Body of pancreas (tissue), 4 donors: ENCODE measurements at places on chromosomes 5 and 9.

DNA sequence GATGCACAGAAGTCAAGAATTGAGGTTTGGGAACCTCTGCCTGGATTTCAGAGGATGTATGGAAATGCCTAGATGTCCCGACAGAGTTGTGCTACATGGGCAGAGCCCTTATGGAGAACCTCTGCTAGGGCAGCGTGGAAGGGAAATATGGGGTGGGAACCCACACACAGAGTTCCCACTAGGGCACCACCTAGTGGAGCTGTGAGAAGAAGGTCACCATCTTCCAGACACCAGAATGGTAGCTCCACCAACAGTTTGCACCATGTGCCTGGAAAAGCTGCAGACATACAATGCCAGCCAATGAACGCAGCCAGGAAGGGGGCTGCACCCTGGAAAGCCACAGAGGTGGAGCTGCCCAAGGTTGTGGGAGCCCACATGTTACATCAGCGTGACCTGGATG lies 104.5 kb downstream of the STK32A start:
- DNase-seq = no peak

DNA sequence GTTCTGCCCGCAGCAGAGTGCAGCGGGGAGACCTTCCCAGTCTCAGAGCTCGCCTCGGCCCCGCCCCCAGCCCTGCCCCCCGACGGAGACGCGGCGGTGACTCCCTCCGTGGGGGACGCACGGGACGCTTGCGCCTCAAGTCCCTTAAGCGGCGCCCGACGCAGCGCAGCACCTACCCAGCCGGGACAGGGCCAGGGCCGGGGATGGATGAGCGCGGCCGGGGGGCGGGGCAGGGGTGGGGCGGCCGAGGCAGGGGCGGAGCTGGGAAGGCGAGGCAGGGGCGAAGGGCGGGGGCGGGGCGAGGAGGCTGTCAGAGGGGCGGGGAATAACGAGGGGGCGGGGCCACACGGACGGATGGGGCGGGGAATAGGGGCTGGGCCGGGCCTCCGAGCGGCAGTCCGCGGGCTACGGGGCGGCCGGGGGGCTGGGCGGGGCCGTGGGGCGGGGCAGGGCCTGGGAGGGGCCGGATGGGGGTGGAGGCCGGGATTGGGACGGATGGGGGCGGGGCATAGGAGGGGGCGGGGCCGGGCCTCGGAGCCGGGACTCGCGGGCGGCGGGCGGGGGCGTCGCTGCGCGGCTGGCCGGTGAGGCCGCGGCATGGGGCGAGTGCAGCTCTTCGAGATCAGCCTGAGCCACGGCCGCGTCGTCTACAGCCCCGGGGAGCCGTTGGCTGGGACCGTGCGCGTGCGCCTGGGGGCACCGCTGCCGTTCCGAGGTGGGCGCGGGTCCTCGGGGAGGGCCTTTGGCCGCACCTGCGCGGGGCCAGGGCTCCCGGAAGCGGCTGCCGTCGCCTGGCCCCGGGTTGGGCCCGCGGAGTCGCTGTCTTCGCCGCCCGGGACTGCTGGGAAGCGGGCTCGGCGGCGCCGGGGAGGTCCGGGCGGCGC lies at the start of gene ARRDC1:
Gene ARRDC1, plus strand, starts transcription at position 566 of the 884 bp plus-strand sequence. Its CDS starts 32 bp downstream, at position 598.
- peak; percentile 96 for DNase-seq

DNA sequence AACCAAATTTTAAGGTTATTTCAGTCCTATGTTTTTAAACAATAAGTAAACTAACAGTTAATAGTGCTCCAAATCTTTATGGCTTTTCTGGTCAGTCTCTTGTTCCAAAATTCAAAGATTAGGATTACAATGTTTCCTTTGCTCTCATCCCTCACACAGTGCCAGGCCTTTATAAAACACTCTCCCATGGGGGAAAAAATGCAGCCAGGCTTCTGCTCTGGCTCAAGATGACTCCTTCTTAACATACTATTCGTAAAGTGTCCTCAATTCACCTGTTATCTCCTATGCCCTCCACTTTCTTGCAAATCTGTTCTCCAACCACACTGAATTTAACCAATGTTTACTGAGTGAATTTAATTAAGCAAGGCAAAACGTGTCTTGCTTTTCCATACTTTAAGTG lies 1.4 kb downstream of the CEP120 start:
- no peak for DNase-seq

DNA sequence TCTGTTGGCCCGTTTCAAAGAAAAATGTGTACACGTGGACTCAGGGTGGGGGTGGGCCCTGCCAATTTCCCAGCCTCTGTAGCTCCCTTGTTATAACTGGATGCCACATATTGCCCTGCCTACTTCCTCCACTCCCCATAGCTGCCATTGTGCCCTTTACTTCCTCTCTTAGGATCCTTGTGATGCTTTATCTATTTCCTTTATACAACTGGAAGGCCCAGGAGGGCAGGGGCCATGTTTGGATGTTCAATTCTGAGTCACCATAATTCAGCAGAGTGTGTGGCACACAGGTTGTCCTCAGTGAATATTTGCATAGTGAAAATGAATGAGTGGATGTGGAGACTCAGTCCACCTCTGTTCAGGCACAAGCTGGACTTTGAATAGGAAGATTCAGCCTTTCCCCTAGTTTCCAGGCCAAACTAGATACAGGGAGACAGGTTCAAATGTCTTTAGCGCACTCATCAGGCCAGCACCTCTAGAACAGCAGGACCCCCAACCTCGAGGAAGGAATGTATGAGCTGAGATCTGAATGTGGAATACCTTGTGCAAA lies 10.6 kb upstream of the FEM1C start:
- no peak for DNase-seq

- DNase-seq = no peak
These were observed 266.1 kb upstream of the RIOK2 start for GRCh38 chr5:97449172-97449571.

DNA sequence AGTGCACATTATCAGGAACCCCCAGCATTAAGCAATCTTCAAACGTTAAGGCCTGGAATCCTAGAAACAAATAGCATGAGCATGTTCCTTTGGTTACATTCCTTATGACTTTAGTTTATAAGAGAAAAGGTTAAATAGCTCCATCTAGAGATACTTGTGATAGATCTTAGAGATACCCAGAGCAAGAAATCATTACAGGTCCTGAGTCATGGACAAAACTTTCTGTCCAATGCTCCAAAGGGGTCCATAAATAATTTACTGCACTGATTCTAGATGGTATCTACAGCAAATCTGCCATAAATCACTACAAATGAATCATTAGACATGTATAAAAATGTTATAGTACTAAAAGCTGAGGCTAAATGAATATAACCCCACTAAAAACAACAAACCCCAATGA lies 139.6 kb downstream of the HTR1A start:
- DNase-seq = no peak

- DNase-seq = peak; percentile 93
These were observed 10.6 kb upstream of the CXXC5 start for GRCh38 chr5:139637438-139638089.

- no peak for DNase-seq
These were observed 11.2 kb downstream of the CDKN2A start for GRCh38 chr9:21982861-21983560.

GRCh38 chr5:5788793-5789192 lies 366.3 kb downstream of the ICE1 start:
- DNase-seq = no peak

DNA sequence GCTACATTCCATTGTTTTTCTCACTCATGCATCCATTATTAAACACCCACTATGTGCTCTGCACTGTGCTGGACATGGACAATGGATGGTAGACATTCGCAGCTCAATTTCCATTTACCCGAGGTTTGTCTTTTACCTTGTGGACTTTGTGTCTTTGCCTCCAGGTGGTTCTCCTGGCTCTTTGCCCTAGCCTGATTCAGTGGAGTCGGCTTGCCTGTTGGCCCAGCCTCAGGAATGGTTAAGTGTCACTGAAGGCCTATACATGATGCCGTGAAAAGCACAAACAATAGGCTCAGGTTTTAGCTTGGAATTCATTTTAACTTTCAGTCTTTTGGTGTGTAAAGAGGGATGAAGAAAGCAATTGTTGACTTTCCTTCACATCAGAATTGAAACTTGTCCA lies 16.5 kb upstream of the DMRT3 start:
- peak; percentile 60 for DNase-seq

DNA sequence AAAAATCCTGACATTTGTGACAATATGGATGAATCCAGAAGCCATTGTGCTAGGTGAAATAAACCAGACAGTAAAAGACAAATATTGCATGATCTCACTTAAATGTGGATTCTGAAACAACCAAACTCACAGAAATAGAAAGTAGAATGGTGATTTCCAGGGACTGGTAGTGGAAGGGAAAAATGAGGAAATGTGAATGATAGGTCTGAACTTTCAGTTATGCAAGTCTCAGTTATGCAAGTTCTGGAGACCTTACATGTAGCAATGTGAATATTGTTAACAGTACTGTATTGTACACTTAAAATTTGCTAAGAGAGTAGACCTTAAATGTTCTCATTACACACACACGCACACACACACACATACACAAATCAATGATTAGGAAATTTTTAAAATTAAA lies 84.9 kb downstream of the SLCO4C1 start:
- no peak for DNase-seq

- DNase-seq = no peak
These were observed 197.5 kb downstream of the NPR3 start for GRCh38 chr5:32908641-32909040.

DNA sequence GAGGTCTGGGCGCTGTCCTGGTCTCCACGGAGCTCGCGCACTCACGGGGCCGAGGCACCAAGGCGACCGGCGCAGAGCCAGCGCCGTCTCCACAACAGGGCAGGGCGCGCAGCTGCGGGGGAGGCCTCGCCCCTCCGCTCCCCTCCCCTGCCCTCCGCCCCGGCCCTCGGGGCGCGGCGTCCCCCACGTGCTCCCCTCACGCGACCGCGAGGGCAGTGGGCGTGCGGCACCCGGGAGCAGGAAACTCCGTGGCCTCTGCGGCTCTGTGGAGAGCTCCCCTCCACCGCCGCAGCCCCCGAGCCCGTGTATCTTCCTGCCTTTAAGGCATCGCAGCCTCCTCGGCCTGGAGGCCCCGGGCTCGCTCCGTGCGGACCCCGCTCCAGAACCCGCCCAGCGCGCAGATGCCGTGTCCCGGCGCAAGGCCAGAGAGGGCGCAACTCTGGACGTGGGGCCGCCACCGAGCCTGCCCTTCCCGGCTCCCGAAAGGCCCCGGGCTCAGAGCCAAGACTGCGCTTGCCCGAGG lies 708 bp upstream of the TUBB4B start:
- DNase-seq = peak; percentile 82

DNA sequence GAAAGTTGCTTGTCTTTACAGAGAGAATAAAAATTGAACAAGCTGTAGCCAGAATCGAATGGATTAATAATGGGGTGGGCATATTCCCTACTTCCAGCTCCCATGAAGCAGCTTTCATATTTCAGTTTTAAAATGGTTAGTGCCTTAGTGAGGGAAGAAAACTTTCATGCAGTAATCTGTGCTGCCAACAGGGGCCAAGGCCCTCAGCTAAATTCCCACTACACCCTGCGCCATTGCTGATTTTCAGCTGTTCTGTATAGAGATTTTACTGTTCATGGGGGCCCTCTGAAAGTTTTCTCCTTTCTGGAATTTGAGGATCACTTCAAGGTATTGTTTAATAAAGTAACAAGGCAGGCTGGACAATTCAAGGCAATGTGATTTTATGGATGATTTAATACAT lies 58.2 kb downstream of the CAST start:
- DNase-seq = no peak

GRCh38 chr9:34513567-34514214 lies 9.1 kb downstream of the ENHO start:
- no peak for DNase-seq

DNA sequence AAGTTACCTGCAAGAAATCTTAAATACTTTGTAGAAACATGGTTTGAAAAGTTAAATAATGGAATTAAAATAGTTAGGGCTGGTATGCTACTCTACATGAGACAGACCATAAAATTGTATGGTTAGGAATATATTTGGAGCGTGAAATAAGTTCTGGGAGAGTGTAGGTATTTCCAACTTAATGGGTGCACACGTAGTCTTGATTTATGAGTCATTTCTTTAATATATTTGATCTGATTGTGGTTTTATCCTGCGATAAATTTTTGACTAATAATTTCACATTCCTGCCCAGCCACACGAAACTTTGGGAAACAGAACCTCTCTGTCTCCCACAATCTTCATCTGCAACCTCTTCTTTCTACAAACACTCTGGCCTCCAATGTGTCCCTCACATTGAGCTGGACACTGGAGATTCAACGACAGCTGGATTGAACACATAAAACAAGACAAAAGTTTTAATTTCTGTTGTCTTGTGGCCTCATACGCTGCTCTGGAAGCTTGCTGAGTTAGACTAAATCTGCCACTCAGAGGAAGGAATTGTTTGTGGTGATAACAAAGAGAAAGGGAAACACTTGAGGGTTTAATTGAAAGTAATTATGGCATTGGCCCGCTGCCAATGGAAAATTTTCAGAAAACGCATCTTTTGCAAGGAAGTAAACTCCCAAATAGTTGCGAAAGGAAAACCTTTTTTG lies 201.8 kb upstream of the ZNF608 start:
- DNase-seq = no peak

DNA sequence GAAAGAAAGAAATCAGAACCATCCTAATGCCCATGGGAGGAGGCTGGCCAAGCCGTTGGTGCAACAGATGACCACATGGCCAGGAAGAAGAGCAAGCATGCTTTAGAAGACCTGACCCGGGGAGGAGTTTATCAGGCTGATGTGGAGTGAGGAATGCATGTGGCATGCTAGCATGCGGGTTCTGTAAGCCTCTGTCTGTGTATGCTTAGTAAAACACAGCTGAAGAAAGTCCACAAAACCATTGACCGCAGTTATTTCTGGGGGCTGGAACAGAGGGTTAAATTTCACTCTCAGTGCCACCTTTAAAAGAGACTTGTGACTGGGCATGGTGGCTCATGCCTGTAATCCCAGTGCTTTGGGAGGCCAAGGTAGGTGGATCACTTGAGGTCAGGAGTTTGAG lies 19.1 kb downstream of the GFI1B start:
- no peak for DNase-seq

DNA sequence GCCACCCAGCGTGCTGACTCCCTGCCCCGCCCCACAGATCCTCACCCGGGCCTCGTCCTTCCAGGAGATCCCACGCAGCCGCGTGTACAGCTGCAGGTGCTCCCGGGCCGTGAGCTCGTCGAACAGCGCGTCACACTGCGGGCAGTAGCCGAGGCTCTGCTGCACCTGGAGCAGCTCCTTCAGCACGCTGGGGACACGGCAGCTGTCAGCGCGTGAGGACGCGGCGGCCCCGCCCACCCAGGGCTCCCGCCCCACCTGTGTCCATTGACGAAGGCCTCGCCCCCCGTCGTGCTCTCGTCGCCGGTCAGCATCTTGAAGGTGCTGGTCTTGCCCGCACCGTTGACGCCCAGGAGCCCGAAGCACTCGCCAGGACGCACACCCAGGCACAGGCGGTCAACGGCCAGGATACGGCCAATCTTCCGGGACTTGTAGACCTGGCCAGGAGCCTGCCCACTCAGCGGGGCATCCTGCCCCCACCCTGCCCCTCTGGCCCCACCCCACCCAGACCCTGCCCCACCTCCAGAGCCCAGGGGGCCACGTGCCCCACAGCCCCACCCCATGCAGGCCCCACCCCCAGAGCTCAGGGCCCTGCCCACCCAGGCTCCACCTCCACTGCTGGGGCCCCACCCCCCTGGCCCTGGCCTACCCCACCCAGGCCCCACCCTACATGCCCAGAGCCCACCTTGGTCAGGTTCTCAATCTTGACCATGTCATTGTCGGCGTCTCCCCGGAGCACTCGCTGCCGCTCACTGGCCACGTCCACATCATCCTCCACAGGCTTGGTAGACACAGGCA lies 13.8 kb upstream of the CLIC3 start:
- DNase-seq = no peak

GRCh38 chr5:171226864-171227263 lies 82.2 kb upstream of the TLX3 start:
- DNase-seq = no peak
